ENCODE measurements at places on chromosomes 3 and 15. TPM values are rescaled to one million over a fixed set of nuclear protein-coding genes. Genes with fewer than 3 reads are reported as not detected.

SLC27A2 gene
- total RNA-seq, result 0.06 TPM

RBPMS2 gene
- 0.12 TPM for total RNA-seq

ZNF501 gene
- 0.03 TPM for total RNA-seq

MEGF11 gene
- total RNA-seq, result 1.9 TPM

ANKUB1 gene
- total RNA-seq, result not detected

ADAMTS7 gene
- total RNA-seq, result 6.1 TPM

KIF15 gene
- total RNA-seq, result 16.0 TPM

ATP10A gene
- 14.1 TPM for total RNA-seq

Measured in G401 (cell line).